NCI-H510A treated with DMSO at 0.1 percent for 48 hours (cell line): ENCODE measurements at places on chromosomes 13 and 19.

DNA sequence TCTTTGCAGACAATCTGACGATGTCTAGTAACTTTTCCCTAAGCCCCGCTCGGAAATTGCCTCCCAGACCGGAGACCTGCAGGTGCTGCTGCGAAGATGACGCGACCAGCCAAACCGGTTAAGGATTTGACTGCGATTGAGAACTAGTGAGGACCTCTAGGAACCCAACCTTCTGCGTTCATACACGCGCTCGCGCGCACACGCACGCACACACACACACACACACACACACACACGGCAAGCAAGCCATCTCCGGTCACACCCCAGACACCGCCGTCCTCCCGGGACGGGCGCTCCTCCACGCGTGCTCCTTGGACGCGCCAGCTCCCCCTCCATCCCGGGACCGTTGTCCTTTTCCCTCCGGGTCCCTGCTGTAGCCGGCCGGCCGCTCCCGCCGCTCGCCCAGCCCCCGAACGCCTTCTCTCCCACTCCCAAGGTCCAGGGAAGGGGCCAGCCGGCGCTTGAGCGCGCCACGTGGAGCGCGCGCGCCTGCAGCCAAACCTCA, 1.2 kb downstream of the TBC1D4 start:
- peak; percentile 10 for DNase-seq

DNA sequence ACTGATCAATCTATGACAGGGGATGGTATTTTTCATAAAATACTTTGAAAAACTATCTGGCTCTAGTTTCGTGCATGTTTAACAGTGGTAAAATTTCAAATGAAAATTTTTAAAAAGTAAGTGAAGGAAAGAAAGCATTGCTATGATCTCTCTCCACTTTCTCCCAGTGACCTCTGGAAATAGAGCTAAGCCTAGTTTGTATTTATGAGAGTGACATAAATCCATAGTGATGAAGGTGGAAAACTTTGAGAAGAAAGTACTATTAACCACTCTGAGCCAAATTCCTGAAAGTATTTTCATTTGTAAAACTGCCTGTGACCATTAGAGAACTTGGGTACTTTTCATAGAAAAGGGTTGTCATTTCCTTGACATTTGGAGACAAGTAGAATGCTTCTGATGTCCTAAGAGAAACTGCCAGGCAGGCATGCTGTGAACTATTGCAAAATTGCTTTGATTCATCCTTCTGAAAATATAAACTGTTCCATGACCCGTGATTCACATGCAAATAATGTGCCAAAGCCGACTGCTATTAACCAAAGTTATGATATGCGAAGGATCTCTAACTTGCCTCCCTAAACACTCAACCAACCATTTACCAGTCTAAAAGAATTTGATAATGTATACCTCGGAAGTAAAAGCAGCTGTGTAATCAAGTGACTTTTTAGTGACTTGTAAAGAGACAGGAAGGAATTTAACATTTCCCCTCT, 133.2 kb downstream of the VWA8 start:
- DNase-seq = no peak

DNA sequence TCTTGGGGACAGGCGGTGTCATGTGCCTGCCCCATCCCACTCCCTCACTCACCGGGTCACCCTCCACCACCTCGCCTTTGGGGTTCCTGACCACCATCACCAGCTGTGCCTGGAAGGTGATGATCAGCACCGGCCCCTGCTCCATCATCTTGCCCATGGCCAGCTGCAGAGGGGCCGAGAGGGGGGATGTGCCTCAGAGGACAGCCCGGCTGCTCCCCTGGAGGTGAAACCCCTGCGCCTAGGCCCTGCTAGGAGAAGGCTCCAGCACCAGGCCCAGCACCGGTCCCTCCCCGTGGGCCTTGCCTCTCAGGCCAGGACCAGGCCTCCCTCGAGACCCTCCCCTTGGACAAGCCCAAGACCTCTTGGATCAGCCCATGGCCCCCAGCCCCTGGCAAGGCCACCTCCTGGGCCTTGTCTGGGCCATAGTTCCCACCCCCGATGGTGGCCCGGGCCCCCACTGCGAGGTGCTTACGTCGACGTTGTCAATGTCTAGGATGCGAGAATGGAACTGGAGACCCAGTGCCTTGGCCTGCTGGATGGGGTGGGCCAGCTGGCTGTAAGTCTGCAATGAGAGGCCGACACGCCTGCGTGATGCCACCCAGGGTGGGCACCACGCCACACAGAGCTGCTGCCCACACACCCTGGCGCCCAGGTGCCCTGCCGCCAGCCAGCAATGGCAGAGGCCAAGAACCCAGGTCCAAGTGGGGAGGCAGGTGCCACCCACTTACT, 1.8 kb upstream of the CTXN1 start:
- no peak for DNase-seq

GRCh38 chr13:75685239-75685697, 49.1 kb downstream of the LMO7 start:
- DNase-seq = peak; percentile 46

GRCh38 chr19:38528213-38528755, 89.5 kb downstream of the MAP4K1 start:
- DNase-seq = no peak

GRCh38 chr19:47013041-47013517, 6.6 kb upstream of the NPAS1 start:
- DNase-seq = peak; percentile 82

- no peak for DNase-seq
These were observed 254.8 kb downstream of the TEX29 start for GRCh38 chr13:111575276-111575675.

- DNase-seq = no peak
These were observed 149.3 kb downstream of the VWA8 start for GRCh38 chr13:41811588-41812021.

GRCh38 chr13:24868874-24869273, 104.9 kb downstream of the RNF17 start:
- no peak for DNase-seq

- DNase-seq = no peak
These were observed 12.2 kb downstream of the CBARP start for GRCh38 chr19:1225440-1226226.

DNA sequence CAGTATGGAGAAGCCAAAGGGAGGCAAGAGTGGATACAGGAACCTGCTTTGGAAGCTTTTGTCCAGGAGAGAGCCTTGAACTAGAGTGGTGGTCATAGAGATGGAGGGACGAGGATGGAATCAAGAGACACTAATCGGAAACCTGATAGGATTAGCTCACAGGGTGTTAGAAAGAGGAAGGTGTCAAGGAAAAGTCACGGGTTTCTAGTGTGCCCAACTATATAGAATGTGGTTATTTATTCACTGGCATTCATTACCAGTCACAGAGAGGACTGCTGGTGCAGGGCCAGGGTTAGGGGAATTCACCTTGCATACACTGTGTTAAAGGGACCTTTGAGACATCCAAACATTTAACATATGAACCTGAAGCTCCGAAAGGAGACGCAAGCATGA, 43.4 kb upstream of the URAD start:
- DNase-seq = no peak

GRCh38 chr13:109156181-109156935, 526.9 kb downstream of the MYO16 start:
- no peak for DNase-seq

DNA sequence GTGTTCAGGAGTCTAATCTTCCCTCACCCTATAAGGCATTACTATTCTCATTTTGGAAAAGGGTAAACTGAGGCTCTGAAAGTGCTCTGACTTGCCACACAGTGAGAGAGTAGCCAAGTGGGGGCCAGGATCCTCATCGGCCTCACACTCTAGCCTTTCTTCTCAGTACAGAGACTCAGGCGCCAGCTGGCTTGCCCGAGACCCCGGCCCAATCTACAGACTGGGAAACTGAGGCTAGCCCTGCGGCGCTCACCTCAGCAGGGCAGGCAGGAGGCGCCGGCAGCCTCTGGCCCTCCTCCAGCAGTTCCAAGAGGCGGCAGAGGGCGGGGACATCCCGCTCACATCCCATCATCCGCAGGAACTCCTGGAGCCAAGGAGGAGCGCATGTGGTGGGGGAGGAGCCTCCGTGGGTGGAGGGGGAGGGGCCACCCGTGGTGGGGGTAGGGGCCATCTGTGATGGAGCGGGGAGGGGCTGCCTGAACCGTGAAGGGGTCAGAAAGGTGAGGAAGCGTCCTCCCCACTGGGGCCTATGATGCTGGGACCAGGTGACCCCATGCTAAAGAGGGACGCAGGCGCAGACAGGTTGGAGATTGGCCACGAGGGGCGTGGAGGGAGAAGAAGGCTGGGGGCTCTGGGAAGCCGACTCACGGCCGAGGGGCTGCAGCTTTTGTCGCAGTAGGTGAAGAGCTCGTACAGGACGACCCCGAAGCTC, 8.7 kb upstream of the INSL3 start:
- DNase-seq = peak; percentile 8

DNA sequence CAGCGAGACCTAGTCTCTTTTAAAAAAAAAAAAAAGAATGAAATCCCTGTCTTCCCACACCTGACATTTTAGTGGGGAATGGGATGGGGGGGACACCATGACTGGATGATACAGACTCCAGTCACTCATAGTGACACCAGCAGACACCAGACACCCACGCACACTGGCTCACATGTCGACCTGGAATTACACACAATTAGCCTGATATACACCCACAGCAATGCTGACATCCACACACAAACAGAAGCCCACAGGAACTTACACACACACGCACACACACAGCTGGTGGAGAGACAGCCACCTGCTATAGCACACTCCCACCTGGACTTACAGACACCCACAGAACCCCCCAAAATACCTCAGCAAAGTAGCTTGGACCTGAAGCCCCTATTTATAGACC, 8.3 kb upstream of the NANOS3 start:
- no peak for DNase-seq

DNA sequence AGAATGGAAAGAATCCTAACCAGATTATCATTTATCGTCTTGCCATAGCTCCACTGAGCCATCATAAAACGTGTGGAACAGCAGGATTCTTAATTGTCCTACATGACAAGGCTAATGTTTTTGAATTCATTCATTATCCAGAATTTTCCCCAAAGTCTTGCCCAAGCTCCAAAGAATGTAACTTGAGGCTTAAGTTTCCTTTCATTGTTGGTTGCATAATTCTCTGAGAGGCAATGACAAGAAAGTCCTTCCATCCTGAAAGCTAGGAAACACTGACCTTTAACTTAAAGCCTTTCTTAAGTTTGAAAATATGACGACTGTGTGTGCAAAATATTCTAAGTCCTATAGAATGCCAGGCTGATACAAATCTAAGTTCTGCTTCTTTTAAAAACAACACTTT, 546.1 kb downstream of the SUCLA2 start:
- no peak for DNase-seq

- DNase-seq = no peak
These were observed 3.2 kb downstream of the CCNP start for GRCh38 chr19:40223135-40223822.

- DNase-seq = no peak
These were observed 123.6 kb upstream of the SOX1 start for GRCh38 chr13:111943229-111943795.

DNA sequence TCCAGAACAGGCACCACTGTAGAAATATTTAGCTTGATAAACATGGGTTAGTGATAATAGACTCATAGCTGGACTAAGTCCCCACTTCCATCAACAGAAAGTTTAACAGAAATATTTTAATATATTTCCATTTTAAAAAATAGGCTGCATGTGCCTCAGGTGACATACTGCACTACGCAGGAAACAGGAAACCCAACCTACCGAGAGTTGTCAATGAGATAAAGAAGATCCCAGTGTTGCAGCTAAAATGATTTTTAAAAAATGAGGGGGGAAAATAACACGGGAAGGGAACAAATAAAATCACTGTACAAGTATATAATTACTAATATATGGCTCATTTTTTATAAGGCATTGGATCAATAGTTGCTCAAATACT, 154.8 kb downstream of the TBC1D4 start:
- no peak for DNase-seq

DNA sequence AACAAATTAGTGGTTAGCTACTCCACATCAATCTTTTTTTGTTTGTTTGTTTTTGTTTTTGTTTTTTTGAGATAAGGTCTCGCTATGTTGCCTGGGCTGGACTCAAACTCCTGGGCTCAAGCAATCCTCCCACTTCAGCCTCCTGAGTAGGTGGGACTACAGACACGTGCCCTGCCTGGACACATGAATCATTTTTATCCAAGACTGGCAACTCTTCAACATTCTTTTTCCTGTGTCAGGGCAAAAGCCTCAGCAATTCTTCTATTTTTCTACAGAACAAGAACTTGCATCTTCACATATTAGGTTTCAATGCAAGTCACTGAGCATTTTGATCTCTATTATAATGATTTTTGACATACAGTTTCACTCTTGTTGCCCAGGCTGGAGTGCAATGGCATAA, 76.8 kb upstream of the LRCH1 start:
- no peak for DNase-seq

DNA sequence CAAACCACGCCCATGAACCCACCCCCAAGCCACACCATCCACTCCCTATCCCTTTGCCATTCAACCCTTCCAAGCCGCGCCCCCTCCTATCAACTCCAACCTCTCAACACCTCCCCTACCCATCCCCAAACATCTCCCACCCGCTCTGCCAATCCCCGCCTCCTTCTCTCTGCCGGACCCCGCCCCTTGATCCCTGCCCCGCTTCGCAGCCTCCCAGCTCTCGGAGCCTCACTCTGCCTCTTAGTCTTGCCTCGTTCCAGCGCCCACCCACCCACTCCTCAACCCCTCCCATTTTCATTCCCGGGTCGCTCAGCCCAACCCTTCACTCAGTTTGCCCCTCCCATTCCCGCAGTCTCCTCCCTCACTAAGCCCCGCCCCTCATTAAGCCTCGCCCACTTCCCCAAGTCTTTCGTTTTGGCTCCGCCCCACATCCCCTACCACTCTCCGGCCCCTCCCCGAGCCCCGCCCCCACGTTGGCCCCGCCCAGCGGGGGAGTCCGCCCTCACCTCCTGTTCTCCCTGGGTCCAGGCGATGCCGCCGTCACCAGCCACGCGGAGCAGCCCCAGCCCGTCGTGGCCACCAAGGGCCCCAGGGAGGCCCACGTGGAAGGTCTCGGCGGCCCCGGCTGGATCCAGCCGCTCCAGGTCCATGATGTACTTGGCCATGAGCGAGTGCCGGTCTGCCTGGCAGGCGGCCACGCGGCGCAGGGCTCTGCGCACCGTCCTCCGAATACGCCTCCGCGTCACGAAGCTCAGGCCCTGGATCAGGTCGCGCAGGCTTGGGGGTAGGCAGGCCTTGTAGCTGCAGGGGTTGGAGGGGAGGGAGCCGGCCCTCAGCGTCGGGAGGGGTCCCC, 5.7 kb downstream of the JAK3 start:
- peak; percentile 24 for DNase-seq

- DNase-seq = no peak
These were observed 268.3 kb downstream of the RFC3 start for GRCh38 chr13:34086281-34086680.
